Neuronal stem cell (in vitro differentiated cells): ENCODE measurements at places on chromosomes 4 and X.

GRCh38 chr4:87570290-87570805 is 38.0 kb upstream of the DSPP start:
- no peaks in the 10 kb centered on the region for H3K36me3 ChIP-seq
- no peak overlapping the region for H3K4me3 ChIP-seq
- no peak overlapping the region for H3K27ac ChIP-seq
- DNase-seq, result no peak
- H3K4me1 ChIP-seq, result no peaks in the 10 kb centered on the region
- no peaks in the 10 kb centered on the region for H3K27me3 ChIP-seq

DNA sequence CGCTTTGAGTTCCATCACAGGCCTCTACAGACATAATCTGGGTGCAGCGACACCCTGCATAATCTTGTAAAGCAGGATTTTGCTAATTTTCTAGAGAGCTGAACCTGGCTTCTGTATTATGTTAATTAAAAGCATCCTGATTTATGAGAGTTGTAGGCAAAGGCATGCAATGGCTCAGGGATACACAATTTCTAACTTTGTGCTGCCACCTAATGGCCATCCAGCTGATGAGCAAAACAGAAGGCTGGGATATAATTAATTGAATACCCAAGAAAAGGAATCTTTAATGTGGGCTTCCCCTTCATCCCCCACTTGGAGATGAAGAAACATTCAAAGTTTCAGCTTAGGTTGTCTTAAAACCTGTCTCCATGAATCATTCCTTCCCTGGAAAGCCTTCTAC is 78.1 kb downstream of the BMP15 start:
- no peak overlapping the region for H3K27ac ChIP-seq
- H3K27me3 ChIP-seq, result no peaks in the 10 kb centered on the region
- no peak for DNase-seq

GRCh38 chr4:133776503-133776902 is 425.1 kb downstream of the PABPC4L start:
- no peak overlapping the region for H3K4me3 ChIP-seq
- H3K27ac ChIP-seq, result no peak overlapping the region
- no peaks in the 10 kb centered on the region for H3K27me3 ChIP-seq
- no peaks in the 10 kb centered on the region for H3K36me3 ChIP-seq
- H3K4me1 ChIP-seq, result no peaks in the 10 kb centered on the region

DNA sequence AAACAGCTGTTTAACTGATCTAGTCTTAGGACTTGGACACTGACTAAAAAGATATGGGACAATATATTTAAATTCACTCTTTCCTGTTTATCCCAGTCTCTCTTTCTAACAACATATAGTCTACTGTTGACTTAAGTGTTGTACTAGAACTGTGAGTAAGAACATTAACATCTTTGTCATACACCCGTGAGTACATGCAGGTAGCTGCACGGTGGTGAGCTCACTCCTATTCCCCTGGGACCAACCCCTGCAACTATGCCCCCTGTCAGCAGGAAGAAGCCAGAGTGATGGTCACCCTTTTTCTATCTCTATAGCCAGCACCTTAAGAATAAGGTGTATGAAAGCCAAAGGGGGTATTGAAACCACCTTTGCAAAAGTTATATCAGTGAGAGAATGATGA is 17.6 kb downstream of the TBL1X start:
- H3K4me1 ChIP-seq, result no peaks in the 10 kb centered on the region
- no peaks in the 10 kb centered on the region for H3K27me3 ChIP-seq
- H3K36me3 ChIP-seq, result no peaks in the 10 kb centered on the region
- H3K27ac ChIP-seq, result no peak overlapping the region
- H3K4me3 ChIP-seq, result no peak overlapping the region
- DNase-seq, result no peak

DNA sequence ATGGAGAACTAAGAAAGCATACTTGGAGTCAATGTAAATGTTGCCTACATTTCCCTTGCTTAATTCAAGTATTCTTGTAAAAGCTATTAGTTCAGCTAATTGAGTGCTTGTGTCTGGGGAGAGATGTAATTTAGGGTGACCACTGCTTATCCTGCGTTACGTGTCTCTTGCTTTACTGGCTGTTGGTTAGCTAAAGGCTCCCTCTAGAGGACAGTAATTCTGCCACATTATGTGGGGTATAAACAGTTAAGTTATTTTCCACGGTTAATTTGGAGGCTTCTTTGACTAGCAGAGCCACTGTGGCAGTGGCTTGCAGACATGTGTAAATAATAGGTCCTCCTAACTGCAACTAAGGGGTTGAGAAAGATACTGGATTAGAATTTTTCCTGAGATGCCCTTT is 25.3 kb upstream of the NAF1 start:
- no peaks in the 10 kb centered on the region for H3K27me3 ChIP-seq
- no peak overlapping the region for H3K27ac ChIP-seq
- DNase-seq, result no peak
- H3K4me1 ChIP-seq, result no peaks in the 10 kb centered on the region
- no peaks in the 10 kb centered on the region for H3K36me3 ChIP-seq

- no peaks in the 10 kb centered on the region for H3K27me3 ChIP-seq
- no peak overlapping the region for H3K4me3 ChIP-seq
- no peaks in the 10 kb centered on the region for H3K36me3 ChIP-seq
- no peak overlapping the region for H3K27ac ChIP-seq
These were observed 332.7 kb upstream of the FGF16 start for GRCh38 chrX:77114501-77114900.
